ENCODE measurements at places on chromosomes 16 and 17.

DNA sequence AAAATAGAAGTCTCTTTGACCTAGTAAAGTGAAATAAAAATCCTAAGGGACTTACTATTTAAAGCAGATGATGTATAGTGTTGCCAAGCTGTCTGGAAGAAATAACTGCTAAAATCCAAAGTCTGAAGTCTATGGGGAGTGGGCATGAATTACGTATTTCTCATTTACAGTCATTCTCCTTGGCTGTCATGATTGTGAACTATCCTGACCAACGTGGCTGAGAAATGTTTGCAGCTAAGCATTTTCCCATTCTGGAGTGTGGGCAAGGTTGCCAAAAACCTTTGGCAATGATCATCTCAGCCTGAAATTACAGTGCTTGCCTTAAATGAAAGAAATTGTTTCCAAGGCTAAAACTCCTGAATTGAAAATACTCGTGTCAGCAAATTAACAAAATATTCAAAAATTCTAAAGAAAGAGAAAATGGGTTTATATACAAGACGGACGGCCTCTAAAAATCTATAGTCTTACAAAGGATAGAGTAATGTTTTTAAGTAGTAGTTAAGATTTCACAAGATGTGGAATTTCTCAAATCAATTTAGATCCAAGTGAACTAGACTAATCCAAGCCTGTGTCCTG lies 77.0 kb downstream of the CACNG1 start:
- no peak for DNase-seq

- DNase-seq, result no peak
These were observed 10.9 kb downstream of the CDRT4 start for GRCh38 chr17:15456496-15456895.

- no peak for DNase-seq
These were observed 38.6 kb downstream of the SYNRG start for GRCh38 chr17:37570527-37571093.

GRCh38 chr17:43918026-43918389 lies 10.7 kb upstream of the MPP2 start:
- DNase-seq, result no peak

DNA sequence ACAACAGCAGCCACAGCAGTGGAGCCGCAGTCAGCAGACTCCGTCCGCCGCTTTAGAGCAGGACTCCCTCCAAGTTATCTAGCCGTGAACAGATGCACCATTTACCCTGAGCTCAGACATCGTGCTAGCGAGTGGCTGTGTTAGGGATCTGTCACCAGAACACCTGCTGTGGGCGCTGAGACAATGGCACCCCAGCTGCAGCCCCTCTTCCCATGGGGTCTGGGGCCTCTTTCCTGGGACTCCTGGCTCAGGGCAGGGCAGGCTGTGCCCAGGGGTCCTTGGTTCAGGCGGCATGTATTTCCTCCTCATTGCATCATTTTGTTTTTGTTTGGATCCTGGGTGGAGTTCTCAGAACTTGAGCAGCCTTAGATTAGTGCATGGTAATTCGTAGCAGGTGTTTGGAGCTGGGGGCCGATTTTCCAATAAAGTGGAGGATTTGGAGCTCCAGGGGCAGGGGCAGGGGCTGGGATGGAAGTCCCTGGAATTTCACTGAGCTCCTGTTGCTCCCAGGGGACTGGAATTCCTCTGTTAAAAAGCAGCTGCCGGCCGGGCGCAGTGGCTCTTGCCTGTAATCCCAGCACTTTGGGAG lies 23.4 kb downstream of the NMRAL1 start:
- no peak for DNase-seq

GRCh38 chr16:84069540-84069939 lies 26.9 kb upstream of the SLC38A8 start:
- DNase-seq, result no peak

DNA sequence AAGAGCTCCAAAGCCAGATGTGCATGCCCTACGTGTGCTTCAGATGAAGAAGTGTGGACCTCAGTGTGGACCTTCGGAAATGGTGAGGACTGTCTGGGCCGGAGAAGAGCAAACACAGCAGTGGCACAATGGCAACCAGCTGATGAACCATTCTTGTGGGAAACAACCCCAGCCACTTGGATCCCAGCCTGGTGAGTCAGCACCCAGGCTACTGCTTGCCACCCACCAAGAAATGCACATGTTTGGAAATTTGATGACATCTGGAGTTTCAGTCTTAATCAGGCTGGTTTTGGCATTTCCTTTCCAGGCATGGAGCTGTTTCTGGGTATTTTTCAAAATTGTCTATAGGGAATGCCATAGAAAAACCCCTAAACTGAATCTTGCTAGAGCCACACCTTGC lies 42.7 kb downstream of the DYNLRB2 start:
- DNase-seq, result no peak

- no peak for DNase-seq
These were observed 15.5 kb downstream of the NEUROD2 start for GRCh38 chr17:39591958-39592954.

- DNase-seq, result no peak
These were observed 745 bp upstream of the ABCC1 start for GRCh38 chr16:15948532-15949209.

- no peak for DNase-seq
These were observed 215.3 kb downstream of the ZNF423 start for GRCh38 chr16:49640581-49640980.

- DNase-seq, result no peak
These were observed 5.0 kb upstream of the KCTD11 start for GRCh38 chr17:7346761-7347614.

DNA sequence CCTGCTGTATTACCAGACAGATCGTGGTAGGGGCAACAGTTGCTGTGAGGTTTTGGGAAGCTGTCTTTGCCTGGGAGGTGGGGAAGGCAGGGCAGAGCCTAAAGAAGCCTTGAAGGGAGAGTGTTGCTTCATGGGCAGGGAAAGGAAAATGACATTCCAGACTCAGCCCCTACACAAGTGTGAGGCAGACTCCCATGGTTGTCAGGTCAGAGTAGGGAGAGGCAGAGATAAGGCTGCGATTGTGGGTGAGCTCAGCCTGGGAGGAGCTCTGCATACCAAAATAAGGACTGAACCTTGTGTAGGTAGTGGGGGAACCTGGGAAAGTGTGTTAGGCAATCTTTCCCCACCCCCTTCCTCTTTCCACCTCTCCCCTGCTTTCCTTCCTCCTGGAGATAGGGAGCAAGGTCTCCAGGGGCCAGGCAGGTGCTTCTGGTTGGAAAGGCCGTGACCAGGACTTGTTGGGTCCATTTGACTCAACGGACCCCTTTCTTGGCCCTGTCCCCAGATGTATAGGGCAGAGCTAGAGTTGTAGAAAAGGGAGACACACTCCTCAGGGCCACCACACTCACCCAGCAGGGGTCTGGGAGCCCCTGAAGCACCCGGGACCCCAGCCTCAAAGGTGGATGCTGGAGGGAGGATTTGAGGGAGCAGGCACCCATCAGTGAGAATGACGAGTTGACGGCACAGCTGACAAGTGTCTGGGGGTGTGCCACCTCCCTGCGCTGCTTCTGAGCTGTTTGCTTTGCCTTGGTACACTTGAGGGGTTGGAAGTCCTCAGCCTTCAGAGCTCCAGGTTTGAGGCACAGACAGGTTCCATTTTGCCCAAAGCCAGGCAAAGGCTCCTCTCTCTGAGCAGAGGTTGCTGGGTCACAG lies 18.5 kb upstream of the TOB1 start:
- no peak for DNase-seq

- DNase-seq, result no peak
These were observed 14.0 kb downstream of the SUPT6H start for GRCh38 chr17:28675980-28676379.

DNA sequence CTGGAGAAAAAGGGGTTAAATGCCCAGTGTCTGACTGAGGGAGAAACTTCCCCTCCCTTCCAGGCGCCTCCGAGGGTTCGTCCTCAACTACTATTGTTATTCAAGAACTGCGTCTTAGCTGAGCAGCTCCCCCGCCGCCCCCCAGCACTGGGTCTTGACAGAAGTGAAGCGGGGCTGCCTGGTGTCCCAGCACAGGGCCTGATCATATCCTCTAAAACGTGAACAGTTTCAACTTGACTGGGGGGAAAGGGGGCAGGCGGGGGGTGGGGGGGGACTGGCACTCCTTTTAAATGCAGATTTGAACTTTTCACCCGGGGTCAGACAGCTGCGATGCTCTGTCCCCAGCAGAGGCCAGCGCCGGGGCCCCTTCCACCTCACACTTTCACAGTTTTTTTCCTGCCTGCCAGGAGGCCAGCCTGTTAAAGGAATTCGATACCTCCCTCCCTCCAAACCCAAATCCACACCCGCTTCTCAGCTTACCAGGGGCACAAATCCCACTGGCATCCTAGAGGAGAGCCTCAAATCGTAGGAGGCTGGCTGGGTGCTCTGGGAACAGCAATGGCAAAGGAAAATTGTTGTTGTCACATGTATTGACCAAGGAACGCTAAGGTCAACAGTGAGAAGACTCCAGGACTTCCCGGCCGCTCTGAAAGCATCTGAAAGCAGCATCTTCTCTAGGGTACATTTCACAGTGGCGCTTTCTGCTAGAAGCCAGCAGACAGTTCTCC lies 14.5 kb downstream of the ZFHX3 start:
- DNase-seq, result no peak

- DNase-seq, result no peak
These were observed 341.4 kb downstream of the CA10 start for GRCh38 chr17:51817117-51817516.

DNA sequence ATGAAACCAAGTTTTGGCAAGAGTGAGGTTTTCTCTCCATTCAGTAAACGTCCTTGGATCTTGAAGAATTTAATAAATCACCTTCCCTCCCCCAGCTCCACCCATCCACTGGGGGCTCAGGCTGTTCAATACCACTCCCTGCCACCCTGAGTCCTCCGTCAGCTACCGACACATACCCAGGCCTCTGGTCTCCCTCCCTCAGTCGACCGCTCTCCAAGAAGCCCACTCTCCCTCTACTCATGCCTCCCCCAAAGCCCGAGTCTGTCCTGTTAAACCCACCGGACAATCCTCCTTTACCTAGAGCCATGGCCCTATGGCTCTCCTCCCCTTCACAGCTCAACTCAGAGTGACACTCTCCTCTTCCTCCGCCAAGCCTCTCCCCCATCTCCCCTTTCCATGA lies 19.7 kb upstream of the SLC4A1 start:
- no peak for DNase-seq

DNA sequence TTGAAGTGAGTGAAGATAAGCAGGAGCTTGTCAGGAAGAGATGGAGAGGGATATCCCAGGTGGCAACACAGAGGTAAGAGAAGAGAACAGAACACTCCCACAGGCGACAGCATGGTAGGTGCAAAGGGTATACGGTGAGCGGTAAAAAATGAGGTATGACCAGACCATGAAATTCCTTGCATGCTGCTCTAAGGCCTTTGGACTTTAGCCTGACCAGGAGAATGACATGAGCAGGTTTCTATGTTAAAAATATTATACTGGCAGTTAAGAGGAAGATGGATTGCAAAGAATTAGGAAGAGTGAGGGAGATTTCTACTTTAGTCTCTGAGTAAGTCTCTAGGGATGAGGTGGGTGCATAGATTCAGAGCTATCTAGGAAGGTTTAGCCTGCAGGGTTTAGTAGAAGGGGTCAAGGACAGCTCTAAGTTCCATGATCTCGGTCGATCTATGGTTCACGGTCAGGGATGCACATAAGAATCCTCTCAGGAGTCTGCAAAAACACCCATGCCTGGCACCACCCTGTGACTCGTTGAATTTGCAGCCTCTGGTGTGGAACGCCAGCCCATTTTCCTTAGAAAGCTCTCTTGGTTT lies 65.7 kb downstream of the HLF start:
- no peak for DNase-seq

DNA sequence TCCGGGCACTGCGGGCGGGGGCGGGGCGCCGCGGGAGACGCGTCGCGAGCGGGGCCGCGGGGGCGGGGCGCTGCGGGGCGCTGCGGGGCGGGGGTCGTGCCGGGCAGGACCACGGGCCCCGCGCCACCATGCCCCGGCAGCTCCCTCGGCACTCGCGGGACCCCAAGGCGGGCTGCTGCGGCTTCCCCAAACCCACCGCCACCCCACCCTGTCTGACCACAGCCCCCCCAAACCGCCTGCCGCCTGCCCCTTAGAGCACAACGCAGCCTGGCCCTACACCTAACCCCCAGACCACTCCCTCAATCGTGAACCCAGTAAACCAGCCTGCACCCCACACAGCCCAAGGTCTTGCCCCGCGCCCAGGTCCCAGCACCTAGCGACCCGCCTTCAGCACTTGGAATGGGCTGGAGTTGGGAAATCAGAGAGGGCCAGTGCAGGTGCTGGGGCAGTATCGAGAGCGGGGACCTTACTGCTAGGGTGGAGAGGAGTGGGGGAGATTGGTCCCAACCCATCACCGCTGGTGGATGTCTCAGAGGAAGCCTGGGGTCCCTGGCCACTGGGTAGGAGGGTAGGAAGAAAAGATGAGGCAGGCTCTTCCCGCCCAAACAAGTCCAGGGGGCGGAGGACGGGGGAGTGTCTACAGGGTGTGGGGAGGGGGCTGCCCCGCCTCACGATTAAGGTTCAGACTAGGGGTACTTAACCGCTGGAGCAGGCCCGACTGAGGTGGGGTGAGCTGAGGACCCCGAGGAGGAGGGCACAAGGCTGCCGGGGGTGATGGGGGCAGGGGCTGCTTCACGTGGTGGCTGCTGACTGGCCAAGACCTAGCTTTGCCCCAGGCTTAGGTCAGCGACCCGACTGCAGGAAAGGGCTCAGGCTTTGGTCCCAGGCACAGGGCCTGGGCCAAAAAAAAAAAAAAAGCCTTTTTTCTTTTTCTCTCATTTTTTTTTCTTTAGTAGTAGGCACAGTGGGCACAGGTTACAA lies 539 bp upstream of the VAMP2 start:
- DNase-seq, result no peak

DNA sequence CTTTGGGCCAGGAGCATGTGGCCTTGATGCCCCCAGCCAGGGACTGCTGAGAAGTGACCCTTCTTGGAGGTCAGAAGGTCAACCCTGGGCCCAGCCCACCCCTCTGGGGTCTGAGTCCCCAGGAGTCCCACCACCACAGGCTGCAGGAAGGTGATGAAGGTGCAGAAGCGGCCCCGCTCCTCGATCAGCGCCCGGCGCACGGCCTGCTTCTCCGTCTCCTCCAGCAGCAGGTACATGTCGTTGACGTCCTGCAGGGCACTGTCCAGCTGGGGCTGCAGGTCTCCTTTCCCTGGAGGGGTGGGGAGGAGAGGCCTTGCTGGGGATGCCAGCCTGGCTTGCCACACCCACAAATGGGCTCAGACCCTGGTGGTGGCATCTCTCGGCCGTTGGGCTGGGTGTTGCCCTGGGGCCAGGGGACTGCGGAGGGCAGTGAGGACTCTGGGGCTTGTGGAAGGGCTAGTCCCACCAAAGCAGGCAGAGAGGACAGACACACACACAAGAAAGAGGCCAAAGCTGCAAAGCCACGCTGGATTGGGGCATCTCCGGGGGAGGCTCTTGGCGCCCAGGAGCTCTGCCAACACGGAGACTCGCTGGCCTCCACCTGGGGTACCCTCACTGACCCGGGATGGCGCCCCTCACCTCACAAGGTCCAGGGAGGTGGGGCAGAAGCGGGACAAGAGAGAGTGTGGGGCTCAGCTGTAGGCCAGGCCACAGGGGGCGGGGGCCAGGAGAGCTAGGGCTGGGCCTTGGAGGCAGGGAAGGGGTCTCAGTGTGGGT lies 7.5 kb downstream of the MTSS2 start:
- DNase-seq, result no peak
